ENCODE measurements at places on chromosomes 2 and 18.

GRCh38 chr18:29083545-29083944 is 906.6 kb upstream of the CDH2 start:
- no peak for DNase-seq

DNA sequence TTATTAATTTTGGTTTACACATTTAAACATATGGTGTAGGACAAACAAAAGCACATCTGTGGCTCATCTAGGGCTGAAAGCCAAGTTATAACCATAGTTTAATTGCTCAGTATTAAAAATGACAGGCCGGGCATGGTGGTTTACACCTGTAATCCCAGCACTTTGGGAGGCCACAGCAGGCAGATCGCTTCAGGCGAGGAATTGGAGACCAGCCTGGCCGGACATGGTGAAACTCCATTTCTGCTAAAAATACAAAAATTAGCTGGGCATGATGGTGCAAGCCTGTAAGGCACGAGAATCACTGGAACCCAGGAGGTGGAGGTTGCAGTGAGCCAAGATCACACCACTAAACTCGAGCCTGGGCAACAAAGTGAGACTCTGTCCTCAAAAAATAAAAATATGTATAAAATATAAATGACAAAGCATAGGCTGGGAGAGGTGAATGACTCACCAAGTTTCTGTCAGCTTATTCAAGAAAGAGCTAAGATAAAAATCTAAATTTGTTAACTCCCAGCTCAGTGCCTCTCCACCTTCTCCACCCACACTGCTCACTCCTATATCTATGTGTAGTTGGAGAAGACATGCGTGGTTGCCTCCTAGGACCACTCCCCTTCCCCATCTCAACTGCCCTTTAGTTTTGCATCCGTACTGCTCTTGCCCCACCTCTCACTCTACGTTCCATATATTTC is 79.2 kb upstream of the PID1 start:
- no peak for DNase-seq

- DNase-seq, result no peak
Measured at GRCh38 chr2:154658854-154659253, 39.6 kb upstream of the KCNJ3 start.

DNA sequence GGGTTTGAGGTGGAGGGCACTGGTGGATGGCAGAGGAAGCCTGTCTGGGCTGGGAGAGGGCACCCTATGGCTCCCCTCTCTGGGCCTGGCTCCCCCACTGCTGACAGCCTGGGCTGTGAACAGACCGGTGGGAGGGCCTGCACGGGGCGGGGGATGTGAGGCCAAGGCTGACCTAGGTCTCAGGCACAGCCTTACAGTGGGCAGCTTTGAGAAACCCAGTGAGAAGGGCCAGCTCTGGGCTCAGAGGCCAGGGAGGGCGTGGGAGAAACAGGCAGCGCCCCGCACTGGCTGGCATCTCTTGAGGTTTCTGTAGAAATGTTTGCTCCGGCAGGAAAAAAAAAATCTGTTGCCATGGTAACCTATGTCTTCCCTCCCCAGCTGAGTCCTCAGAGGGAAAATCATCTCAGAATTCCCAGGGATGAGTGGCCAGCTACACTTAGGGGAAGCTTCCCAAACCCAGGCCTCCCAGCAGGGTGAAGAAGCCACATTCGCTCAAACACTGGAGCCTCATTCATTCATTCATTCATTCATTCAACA is 71.7 kb upstream of the TAF1B start:
- peak; percentile 90 for DNase-seq

- no peak for DNase-seq
Measured at GRCh38 chr2:79994965-79995364, 309.6 kb downstream of the LRRTM1 start.

- no peak for DNase-seq
Measured at GRCh38 chr2:104840893-104841585, 12.9 kb upstream of the POU3F3 start.

- no peak for DNase-seq
Measured at GRCh38 chr18:62838475-62839098, 123.2 kb downstream of the PHLPP1 start.

DNA sequence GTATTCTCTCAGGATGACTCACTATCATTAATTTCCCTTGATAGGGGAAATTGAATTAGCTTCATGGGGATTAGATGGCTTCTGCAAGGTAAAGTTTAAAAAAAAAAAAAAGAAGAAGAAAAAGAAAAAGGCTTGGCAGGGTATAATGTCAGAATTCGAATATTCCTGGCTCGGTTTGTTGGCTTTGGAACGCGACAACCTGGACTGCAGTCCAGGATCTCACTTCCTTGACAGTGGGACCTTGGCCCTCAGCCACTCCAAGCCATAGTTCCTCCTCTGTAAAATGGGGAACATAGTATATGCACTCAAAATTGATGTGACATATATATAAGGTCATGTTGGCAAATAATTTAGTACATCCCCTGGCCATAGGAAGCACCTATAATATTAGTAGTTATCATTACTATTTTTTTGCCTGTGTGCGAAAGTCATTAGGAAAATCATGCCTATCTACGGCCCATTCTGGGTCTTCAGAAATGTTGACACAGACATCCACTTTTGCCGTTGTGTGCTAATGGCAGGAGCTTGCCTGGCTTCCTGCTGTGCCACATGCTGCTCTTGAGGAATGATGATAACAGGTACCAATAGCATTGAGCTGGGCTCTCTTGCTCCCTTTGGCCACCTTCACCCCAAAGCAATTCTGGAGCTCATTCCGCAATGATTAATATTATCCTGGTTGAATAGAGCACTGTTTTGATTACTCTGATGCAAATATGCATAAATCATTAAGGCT is 97.9 kb downstream of the MTCL1 start:
- DNase-seq, result peak; percentile 76
